ENCODE measurements at places on chromosomes 5 and 9.

DNA sequence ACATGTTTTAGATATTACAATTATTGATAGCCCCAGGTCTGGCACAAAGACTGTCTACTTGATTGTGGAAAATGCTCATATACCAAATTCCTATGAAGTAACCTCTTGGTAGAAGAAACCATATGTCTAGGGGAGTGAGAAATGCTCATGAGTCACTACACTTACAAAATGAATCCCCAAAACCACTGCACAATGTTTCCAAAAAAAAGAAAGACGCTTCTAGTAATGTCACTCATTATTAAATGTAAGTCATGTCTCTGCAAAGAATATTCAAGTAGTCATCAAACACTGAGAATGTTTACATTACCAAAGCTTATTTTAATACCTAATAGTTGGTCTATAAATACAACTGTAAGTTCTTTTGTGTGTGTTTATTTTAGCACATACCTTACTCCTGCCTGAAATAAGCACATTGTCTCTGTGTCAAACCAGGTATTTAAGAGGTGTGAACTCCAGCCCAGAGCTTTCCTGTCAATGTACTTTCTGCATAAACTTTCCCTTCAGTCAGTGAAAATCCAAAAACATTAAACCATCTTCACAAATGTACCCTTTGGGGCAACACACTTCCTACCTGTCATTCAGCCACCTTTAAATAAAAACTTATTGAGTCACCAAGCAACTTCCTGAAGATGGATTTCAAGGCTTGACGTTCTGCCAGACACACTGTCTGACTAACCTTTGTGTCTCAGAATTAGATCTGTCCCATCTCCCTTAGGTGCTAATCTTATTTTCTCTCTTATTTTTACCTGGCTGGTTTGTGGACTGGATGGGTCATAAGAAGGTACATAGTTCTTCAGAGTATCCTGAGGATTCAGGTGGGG is 194.0 kb downstream of the NFIB start:
- DNase-seq: no peak

GRCh38 chr5:31237174-31237573 is 43.7 kb downstream of the CDH6 start:
- DNase-seq: no peak

GRCh38 chr9:104833696-104834095 is 69.8 kb downstream of the NIPSNAP3B start:
- no peak for DNase-seq

GRCh38 chr9:121780177-121781040 is 129.0 kb downstream of the DAB2IP start:
- DNase-seq: no peak

All from caudate nucleus (tissue), 63 donors.